Right hindlimb (tissue), 1 donor: ENCODE measurements at places on chromosomes 2 and 18.

GRCh38 chr18:57915865-57916582 is 112.9 kb upstream of the ATP8B1 start:
- DNase-seq = peak; percentile 49

DNA sequence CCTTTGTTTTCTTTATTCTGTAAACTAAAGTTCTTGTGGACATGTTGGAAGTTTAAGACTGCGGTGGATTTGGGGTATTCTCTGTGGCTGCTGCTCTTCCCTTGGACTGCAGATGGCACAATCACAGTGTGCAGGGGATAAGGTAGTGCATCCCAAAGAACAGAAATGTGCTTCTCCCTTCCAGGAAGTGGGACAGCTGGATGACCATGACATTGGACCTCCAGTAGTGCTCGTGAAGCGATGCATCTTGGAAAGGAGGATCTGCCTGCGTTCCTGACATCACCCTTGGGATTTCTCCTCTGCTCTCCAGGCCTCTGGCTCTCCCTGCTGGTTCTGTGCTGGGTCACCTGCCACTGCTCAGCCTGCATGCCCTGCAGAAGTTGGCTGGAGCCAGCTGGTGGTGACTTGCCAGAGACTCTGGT is 109.9 kb downstream of the SLC4A3 start:
- peak; percentile 67 for DNase-seq

- DNase-seq = no peak
These were observed 72.0 kb downstream of the SPRED2 start for GRCh38 chr2:65360441-65360840.

- no peak for DNase-seq
These were observed 16.2 kb downstream of the KLF7 start for GRCh38 chr2:207149249-207150213.

DNA sequence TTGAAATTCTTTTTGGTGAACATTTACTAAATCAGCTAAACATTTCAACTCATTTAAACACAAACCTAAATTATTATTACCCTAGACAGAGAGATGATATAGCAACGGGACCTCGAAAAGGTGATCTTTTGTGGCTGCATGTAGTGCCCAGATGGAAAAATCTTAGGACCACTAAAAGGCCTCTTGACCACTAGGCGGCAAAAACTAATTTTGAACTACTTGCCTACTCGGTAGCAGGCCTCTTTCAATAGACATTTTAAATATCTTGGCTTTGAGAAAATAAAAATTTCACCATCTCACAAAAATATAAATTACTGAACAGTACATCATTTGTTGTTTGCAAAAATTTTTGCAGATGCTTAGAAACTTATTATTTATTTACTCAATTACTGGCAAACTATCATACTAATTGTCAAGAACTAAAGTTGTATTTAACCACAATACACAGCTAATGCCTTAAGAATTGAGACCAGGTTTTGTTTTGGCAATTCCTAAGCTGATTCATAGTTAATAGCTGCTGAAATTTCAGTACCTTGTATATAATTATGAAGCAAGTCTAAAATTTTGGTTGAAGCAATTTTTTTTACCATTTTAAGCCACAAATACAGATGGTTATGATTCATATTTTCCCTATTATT is 9.4 kb downstream of the COL3A1 start:
- no peak for DNase-seq

GRCh38 chr2:210913461-210913860 is 357.1 kb downstream of the CPS1 start:
- DNase-seq = no peak

DNA sequence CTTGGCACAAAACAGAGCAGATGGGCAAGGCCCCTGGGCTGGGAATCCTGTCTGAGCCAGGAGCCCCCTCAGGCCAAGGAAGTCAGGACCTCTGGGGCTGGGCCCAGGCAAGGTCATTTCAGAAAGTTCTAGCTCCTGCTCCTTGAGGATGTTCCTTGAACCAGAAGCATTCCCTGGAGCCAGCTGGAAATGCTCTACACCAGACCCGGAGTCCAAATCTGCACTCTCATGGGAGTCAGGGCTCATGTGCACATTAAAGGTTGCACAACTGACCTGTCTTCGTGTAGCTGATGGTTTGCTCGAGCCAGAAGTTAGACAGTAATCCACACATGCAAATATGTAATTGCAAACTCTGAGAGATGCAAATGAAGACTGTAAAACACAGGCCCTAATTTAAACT is 18.0 kb downstream of the PARD6G start:
- DNase-seq = no peak

DNA sequence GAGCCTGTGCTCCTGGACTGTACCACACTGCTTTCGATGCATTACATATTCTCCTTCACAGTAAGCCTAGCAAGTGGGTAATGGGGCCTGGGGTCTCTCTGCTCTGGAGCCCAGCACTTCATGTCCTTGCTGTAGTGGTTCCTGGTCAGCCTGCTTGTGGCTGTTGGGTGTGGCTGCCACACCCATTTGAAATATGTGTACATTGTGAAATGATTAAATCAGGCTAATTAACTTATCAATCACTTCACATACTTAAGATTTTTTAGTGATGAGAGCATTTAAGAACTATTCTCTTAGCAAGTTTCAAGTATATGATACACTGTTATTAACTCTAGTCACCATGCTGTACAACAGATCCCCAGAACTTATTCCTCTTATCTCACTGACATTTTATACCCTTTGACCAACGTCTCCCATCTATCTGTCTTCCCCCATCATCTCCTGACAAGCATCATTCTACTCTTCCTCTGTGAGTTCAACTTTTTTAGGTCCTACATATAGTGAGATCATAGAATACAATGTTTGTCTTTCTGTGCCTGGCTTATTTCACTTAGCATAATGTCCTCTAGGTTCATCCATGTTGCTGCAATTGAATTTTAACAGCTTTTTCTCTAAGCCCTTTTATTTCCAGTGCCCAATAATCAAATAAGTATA is 92.1 kb downstream of the LYPD6 start:
- no peak for DNase-seq

DNA sequence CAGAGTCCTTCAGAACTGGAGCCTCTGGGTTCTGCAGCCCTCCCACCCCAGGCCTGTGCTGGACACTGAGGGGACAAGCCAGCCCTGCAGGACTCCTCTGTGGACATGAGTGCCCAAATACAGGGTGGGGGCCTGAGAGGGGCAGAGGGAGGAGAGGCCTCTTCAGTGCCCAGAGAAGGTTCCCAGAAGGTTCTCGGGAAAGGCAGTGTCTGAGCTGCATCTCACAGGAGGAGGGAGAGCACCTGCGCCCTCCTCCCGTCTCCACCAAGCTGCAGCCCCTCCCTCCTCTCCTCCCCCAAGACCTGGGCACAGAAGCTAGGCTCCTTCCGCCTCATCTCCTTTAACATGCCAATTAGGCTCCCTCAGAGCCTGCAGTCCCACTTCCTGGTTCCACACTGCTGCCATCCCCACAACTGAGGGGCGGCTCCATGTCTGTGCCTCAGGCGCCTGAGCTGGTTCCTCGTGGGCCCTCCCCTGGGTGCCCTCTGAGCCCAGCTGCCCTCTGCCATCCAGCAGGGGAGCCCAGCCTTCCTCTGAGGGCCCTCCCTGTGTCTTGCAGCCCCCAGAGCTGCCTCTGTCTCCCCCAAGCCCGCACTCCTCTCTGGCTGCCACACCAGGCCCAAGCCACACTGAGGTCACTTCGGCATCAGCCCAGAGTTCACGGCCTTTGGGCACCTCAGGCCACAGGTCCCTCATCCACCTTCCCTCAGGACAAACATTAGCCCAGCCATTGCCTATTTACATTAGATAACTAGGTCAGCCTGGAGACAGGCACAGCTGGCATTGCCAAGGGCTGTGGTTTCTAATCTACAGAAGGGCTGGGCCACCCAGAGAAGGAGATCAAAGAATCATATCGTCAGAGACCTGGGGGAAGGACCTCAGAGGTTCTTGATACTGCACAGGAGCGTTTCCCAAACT is 28.9 kb downstream of the KCNK3 start:
- no peak for DNase-seq

DNA sequence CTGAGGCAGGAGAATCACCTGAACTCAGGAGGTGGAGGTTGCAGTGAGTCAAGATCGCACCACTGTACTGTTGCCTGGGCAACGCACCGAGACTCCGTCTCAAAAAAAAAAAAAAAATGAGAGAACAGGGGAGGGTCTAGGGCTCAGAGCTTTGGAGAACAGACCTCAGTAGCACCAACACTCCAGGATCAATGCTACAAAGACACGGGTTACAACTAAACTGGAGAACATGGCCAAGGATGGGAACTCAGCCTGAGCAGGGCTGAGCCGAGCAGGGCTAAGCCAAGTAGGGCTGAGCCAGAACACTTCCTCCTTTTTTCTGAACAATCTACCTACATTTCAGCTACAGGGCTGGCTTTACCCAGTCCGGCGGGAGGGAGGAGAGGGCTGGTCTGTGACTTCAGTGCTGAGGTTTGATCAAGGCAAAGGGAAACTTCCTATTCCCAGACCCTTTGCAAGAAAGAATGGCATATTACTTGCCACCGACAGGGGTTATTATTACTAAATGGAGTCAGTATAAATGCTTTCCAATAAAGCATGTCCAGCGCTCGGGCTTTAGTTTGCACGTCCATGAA is 2.9 kb upstream of the CASP8 start:
- DNase-seq = peak; percentile 49

DNA sequence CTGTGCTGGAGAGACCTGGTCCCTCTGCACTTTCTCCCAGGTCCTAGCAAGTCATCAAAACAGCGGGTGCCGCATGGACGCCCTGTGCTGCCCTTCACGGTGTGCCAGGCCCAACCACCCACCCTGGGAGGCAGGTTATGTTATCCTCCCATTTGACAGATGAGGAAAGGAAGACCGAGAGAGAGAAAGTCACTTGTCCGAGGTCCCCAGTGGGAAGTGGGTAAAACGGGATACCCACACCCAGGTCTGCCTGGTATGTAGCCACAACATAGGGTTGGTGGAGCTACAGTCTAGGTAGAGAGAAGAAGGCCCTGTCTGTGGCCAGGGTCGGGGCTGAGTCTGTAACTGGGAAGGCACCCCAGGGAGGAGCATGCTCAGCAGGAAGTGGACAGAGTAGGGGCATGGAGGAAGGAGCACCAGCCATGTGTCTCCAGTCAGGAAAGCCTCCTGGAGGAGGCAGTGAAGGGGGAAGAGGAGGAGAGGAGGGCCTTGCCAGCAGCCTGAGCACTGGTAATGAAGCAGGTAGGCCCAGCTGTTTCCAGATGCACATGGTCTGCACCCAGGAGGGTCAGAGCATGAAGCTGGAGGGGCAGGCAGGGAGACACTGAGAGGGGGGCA is 98.4 kb downstream of the ZFP36L2 start:
- no peak for DNase-seq

- no peak for DNase-seq
These were observed 9.8 kb downstream of the ADCY3 start for GRCh38 chr2:24910245-24910644.

GRCh38 chr18:63917817-63918216 is 10.1 kb downstream of the SERPINB10 start:
- no peak for DNase-seq

DNA sequence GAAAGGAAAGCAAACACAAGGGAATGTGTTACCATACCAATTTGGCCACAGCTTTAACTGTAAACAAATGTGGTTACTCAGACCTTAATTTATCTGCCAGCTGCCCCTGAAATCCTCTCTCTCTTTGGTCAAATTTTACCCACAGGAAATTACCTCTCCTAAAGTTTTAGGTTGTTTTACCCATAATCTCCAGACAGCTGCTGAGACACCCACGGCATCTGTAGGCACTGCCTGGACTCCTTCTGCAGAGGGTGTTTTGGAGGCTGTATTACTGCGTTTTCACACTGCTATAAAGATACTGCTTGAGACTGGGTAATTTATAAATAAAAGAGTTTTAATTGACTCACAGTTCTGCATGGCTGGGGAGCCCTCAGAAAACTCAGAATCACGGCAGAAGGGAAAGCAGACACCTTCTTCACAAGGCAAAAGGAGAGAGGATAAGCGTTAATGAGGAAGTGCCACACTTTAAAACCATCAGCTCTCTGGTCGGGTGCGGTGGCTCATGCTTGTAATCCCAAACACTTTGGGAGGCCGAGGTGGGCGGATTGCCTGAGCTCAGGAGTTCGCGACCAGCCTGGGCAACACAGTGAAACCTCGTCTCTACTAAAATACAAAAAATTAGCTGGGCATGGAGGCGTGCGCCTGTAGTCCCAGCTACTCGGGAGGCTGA is 677.5 kb upstream of the FSHR start:
- DNase-seq = no peak

GRCh38 chr2:135875491-135876065 is 665 bp downstream of the MCM6 start:
- DNase-seq = no peak

DNA sequence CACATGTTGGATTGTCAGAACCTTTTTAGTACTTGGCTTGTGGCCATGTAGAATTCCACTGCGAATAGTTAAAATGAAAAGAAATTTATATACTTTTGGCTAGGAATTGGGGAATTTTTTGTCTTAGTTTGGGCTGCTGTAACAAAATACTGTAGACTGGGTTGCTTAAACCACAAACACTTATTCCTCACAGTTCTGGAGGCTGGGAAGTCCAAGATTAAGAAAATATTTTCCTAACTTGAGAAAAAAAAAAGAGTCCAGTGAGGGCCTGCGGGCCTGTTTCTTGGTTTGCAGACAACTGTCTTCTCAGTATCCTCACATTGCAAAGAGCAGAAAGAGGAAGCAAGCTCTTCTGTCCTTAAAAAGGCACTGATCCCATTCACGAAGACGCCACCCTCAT is 81.9 kb downstream of the CD226 start:
- no peak for DNase-seq
